CD4-positive, alpha-beta T cell treated with Interleukin-4 for 1 hour (primary cell): ENCODE measurements at places on chromosomes 2 and 18.

- no peak for DNase-seq
Measured at GRCh38 chr2:189608170-189608569, 27.6 kb upstream of the SLC40A1 start.

- DNase-seq: no peak
Measured at GRCh38 chr2:44055229-44055628, 59.4 kb upstream of the LRPPRC start.

DNA sequence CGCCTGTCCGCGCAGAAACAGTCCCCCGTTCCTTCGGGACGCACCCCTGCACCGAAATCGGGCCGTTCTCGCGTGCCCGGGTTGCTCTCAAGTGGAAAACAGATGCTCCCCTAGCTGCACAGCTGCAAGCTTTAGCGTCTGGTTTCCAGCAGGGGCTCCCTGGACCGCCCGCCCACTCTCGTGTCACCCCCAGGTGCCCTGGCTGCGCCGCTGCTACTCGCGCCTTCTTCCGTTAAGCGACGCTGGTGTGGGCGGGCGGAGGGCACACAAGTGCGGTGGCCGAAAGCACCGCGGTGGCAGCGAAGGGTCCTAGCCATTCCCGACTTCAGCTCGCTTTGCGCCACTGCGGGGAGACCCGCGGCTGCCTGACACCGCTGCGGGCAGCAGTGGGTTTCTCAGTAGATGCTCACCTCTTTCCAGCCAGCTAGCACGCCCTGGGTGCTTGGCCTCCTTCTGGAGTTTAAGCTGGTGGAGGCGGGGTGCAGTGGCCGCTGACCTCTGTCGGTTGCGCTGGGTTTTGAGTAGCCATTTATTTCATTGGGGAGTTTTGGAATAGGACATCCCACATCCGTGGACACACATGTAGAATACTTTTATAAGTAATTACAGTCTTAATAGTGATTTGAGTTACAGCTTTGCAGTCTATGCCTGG is 806 bp downstream of the ZNF407 start:
- peak; percentile 66 for DNase-seq

DNA sequence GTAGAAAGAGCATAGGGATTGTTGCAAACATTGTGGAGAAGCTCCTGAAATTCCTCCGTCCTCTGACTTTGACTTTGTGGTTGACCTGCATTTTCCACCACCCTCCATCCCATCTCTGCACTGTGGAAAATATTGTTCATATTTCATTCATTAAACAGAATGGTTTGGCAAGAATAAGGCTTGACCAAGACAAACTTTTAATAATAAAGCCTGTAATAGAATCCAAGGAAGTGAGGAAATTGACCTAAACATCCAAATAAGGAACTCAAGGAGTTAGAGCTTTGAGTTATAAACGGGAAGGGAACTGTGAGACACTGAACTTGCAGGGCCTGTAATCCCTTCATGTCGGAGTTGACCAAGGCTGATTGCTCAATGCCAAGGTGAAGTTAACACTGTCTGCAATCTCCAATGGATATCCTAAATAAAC is 115.2 kb downstream of the GFPT1 start:
- no peak for DNase-seq

DNA sequence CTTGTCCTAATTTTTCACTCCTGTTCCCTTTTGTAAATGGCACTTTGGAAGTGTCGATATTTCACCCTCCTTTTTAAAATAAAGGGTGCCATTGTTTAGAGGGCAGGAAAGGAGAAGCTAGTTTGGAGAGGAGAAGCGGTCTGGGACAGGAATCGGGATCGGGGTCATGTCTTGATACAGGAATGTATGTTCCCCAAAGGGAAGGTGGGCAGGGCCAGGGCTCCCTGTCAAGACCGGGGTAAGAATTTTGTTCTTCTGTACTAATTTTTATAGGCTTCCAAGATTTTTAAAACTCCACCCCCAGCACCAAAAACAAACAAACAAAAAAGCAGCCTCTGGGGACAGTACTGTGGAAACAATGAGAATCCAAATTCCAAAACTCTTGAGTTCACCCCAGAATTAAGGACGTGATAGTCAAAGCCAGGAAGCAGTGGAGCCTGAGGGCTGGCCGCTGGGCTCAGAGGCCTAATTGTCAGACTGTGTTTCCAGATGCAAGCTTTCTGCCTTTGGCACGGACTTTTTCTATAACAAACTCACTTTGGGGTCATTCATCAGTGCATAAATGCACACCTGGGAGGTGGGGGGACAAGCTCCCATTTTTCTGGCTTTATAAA is 250.4 kb upstream of the SIX2 start:
- no peak for DNase-seq

GRCh38 chr2:11624893-11625292 is 45.1 kb downstream of the NTSR2 start:
- no peak for DNase-seq

DNA sequence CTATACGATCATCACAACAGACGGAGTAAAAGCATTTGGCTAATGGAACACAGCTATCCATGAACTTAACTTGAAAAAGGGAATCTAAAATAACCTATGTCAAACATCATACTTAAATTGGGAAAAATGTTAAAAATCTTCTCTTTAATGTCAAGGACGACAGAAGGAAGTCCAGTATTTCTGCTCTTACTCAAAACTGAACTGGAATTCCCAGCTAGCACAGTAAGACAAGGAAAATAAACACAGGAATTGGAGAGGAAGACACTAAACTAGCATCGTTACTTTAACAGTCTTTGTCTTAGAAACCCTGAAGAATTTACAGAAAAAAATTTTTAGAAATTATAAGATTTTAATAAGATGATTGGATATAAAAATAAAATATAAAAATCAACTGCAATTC is 112.6 kb downstream of the HDAC4 start:
- no peak for DNase-seq

DNA sequence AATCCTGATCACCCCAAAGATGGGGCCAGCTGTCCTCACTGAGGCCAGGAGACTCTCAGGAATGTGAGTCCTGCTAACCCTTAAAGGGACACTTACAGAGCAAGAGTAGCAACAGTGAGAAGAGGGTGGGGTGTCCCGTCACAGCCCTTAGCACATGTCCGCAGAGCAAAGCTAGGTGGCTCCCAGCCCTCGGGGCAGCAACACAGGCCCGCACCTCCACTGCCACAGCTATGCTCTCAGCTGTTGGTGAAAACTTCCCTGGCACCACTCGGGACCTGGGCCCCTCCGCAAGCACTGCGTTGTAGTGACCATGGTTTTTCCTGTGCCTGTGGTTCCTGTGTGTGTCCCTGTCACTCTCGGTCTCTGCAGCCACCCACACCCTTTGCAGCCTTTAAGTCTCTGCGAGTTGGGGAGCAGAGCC is 76.4 kb upstream of the UXS1 start:
- DNase-seq: no peak

- DNase-seq: no peak
Measured at GRCh38 chr2:158357699-158358098, 98.9 kb downstream of the CCDC148 start.

- DNase-seq: no peak
Measured at GRCh38 chr18:76476665-76477561, 18.1 kb downstream of the ZNF516 start.

GRCh38 chr2:189841019-189841418 is 56.8 kb downstream of the PMS1 start:
- DNase-seq: no peak

DNA sequence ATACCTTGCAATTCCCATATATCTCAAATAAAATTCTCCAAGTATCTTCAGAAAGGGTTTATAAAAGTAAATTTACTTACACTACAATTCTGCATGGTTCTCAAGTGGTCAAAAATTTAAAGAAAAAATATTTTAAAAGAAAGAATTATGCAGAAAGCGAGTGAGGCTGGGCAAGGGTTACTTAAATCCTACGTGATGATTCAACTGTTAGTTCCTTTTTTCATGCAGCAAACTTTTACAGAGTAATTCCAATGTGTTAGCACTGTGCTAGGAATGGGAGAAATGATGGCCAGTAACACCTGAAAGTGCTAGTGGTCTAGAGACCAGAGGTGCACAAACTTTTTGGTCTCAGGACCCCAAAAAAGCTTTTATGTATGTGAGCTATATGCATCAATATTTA is 133.4 kb downstream of the ATAD2B start:
- no peak for DNase-seq

GRCh38 chr2:43758739-43759138 is 15.1 kb upstream of the DYNC2LI1 start:
- no peak for DNase-seq

DNA sequence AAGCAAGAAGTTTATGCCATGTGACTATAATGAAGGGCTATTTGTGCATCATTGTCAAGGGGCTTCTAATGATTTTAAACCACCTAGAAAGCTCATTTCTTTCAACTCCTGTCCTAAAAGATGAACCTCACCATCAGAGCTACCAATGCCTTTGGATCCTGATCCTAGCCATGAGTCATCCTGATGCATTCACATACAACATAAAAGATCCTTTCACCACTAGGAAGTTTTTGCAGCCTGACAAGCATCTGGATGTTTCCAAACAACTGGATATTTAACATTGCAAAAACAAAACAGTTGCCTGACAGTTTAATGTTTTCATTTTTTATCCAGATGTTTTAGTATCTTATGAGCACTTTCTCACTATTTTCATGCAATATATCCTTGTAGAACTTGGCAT is 425.3 kb downstream of the MBD2 start:
- no peak for DNase-seq

- no peak for DNase-seq
Measured at GRCh38 chr18:10035281-10035991, 121.6 kb downstream of the VAPA start.

- no peak for DNase-seq
Measured at GRCh38 chr2:43075054-43075593, 151.3 kb downstream of the ZFP36L2 start.

DNA sequence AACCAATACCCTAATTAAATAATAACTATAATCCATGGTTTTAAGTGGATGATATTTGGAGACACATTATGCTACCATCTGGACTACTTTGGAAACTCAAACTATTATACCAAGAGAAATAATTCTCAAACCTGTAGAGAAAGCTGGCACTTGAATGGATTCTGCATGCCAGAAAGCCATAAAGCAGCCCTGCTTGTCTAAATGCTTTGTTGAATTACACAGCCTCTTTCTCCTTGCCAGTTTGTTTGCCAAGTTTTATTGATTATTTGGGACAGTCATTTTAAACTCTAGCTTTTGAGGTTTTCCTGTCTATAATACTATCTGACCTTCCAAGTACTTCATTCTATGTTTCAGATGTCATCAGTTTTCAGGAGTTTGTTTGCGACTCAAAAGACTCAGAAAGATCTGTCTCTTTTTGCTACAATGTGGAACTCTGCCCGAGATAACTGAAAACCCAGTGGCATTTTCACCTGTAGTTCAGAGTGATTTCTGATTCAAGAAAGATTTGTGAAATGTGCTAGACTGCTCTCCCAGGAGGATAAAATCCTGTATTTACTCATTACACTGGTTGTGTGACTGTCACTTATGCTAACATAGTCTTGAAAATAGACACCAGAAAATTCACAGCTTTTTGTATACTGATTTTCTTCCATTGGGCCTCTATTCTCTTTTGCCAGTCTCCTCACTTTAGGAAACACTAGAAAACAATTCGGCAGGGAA is 29.2 kb upstream of the MBOAT2 start:
- no peak for DNase-seq

DNA sequence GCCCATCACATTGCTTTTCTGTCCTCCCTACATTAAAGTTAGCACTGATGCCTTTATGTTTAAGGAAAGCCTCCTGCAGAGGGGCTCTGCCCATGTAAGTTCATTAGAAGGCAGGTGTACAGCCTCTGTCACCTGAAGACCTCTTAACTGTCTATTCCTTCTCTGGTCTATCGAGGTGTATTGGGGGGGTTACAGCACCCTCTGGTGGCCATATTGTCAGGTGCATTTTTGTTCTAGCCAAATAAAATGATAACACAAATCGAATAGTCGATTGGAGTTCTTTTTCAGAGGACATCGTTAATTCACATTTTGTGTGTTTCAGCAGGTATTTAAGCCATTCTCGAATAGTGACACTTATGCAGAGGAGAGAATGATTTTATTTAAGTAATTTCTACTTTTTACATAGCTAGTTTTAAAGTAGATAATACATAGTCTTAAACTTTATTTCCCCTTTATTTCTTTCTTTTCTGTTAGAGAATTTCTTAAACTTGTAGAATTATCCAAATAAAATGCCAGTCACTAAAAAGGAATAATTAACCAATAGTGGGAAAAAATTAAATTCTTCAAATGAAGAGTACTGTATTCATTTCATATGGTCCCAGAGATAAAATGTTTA is 136.8 kb downstream of the NEDD4L start:
- peak; percentile 60 for DNase-seq

- no peak for DNase-seq
Measured at GRCh38 chr2:178119179-178119922, 7.1 kb downstream of the RBM45 start.

GRCh38 chr2:28294451-28294850 is 98.2 kb upstream of the FOSL2 start:
- no peak for DNase-seq

DNA sequence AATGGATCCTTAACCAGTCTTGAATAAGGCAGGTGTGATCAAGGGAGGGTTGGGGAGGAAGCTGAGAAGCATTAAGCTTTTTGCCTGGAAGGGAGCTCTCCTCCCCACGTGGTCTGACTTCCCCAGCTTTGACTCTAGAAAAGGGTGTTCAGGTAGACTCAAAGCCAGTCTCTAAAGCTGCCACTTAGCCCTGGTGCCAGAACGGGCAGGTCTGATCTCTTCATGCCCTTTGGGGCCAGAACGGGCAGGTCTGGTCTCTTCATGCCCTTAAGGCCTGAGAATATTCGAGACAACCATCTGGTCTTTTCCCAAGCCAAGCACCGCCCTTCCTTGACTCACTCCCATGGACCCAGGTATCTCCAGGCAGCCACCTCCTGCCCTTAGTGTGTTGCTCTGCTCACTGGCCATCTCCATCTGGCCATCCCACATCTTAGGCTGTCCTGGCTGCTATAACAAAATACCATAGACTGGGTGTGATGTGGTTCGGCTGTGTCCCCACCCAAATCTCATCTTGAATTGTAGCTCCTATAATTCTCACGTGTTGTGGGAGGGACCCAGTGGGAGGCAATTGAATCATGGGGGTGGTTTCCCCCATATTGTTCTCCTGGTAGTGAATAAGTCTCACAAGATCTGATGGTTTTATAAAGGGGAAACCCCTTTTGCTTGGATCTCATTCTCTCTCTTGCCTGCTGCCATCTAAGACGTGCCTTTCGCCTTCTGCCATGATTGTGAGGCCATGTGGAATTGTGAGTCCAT is 59.4 kb downstream of the SNORC start:
- no peak for DNase-seq

GRCh38 chr2:237721458-237721857 is 77.1 kb upstream of the RBM44 start:
- DNase-seq: no peak

- DNase-seq: no peak
Measured at GRCh38 chr2:45923701-45924100, 272.2 kb downstream of the PRKCE start.

DNA sequence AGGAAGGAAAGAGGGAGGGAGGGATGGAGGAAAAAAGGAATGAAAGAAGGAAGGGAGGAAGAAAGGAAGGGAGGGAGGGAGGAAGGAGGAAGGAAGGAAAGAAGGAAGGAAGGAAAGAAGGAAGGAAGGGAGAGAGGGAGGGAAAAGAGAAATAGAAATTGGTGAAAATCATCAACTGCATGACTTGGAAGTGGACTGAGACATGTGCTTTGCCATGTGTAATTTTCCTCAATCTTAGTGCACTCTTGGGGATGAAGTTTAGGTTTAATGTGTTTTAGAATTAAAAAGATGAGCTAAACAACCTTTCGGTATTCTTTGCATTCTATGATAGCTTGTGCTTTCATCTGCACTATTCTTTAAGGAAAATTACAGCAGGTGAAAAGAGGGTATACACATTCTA is 320.1 kb upstream of the GALNT5 start:
- DNase-seq: no peak

- DNase-seq: no peak
Measured at GRCh38 chr2:36480028-36480427, 117.9 kb downstream of the FEZ2 start.

- no peak for DNase-seq
Measured at GRCh38 chr18:7950380-7951136, 383.4 kb downstream of the PTPRM start.
